SJCRH30 (cell line): ENCODE measurements at places on chromosomes 12 and 14. TPM values are rescaled to one million over a fixed set of nuclear protein-coding genes. Genes with fewer than 3 reads are reported as not detected.

DNA sequence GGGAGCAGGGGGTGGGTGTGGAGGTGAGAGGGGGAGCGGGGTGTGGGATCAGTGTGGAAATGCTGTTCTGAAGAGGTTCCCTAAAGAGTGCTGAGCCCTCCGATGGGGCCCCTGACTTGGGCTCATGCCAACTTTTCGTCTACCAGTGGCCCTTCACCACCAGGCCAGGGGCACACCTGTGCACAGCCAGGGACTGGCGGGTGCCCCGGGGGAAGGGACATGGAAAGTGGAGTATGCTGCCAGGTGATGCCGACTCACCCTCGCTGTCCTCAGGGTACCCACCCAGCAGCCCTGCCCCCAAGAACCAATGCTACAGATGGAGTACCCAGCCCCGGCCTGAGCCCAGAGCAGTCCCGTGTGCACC, 26.2 kb downstream of the AMN start:
- no peak for DNase-seq

DNA sequence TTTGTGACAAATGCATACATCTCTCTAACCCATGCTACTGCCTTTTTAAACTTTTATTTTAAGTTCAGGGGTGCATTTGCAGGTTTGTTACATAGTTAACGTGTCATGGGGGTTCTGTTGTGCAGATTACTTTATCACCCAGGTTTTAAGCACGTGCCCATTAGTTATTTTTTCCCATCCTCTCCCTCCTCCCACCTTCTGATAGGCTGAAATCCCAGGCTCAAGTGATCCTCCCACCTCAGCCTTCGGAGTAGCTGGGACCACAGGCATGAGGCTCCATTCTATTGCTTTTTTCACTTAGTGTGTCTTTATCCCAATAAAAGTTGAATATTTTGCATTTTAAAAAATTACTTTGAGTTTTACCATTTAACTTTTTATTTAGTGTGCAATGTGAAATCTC, 68.9 kb downstream of the BAZ1A start:
- DNase-seq, result no peak

GRCh38 chr12:132024758-132025157, 75.0 kb downstream of the EP400 start:
- DNase-seq, result no peak

DNA sequence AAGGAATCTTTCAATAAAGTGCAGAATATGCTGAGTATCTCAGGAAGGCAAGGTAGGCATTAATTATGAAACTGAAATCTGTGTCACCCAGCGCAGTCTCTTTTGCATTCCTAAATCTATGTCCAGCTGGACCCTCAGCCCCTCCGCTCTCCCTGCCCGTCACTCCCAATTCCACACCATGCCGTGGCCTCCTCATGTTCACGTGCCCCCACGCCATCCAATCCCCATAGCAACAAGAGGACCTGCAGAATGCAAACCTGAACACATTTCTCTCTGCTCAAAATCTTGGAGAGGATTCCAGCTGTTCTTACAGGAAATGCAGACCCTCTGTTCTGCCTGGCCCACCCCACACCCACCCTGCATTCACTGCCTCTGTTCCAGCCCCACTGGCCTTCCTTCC, 35.3 kb downstream of the KDM2B start:
- no peak for DNase-seq

- peak; percentile 82 for DNase-seq
Observed at GRCh38 chr12:122067966-122068365, 10.6 kb upstream of the MLXIP start.

Gene CIROP
- total RNA-seq, result not detected in 2 replicates

Gene POMT2
- total RNA-seq, result 27.0 and 30.2 TPM in 2 replicates

Gene KSR2
- 0.05 and 0.06 TPM in 2 replicates for total RNA-seq

Gene GLS2
- total RNA-seq, result not detected in 2 replicates

Gene RIN3
- not detected in 2 replicates for total RNA-seq

Gene PRIMA1
- not detected in 2 replicates for total RNA-seq

GRCh38 chr12:62866451-62867082, 68.4 kb downstream of the PPM1H start:
- peak; percentile 48 for DNase-seq
